ENCODE measurements at places on chromosomes 1 and 21.

GRCh38 chr1:33712186-33712585 is 151.7 kb upstream of the HMGB4 start:
- no peak for DNase-seq

- no peak for DNase-seq
These were observed 57.8 kb downstream of the EPB41 start for GRCh38 chr1:28971980-28972771.

DNA sequence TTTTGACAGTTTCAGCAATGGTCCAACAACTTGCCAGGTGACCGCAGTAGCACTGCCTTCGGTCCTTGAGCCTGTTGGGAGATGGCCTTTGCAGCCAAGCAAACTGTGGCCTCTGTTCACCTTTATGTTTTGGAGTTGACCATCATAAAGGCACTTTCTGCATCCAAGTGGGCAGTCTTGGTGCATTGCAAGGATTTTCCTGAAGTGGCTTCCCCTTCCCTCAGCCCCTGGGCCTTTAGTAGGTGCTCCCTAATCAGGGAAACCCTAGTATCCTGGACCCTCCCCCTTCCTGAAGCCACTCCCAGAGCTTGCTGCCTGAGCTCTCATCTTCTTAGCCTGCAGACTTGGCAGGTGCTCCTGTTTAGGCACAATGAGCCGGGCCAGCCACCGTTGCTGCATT is 140.2 kb downstream of the TRABD2B start:
- DNase-seq: no peak

- DNase-seq: no peak
These were observed 281.0 kb downstream of the SMYD3 start for GRCh38 chr1:246226041-246226440.

DNA sequence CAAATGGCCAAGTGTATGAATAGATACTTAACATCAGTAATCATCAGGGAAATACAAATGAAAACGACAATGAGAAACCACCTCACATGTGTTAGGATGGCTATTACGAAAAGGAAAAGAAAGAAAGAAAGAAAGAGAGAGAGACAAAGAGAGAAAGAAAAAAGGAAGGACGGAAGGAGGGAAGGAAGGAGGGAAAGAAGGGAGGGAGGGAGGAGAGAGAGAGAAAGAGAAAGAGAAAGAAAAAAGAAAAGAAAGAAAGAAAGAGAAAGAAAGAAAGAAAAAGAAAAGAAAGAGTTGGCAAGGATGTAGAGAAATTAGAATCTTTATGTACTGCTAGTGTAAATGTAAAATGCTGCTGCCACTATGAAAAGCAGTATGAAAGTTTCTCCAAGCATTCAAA is 90.7 kb upstream of the DPT start:
- DNase-seq: no peak

- no peak for DNase-seq
These were observed 13.2 kb upstream of the DEGS1 start for GRCh38 chr1:224169718-224170270.

- DNase-seq: no peak
These were observed at the start of gene KRTAP22-1 for GRCh38 chr21:30600787-30601186. Gene KRTAP22-1 (plus strand): TSS chr21:30601087.

GRCh38 chr21:38937844-38938243 is 132.1 kb downstream of the ETS2 start:
- DNase-seq: no peak

GRCh38 chr1:232728507-232729263 is 76.5 kb upstream of the MAP10 start:
- no peak for DNase-seq

DNA sequence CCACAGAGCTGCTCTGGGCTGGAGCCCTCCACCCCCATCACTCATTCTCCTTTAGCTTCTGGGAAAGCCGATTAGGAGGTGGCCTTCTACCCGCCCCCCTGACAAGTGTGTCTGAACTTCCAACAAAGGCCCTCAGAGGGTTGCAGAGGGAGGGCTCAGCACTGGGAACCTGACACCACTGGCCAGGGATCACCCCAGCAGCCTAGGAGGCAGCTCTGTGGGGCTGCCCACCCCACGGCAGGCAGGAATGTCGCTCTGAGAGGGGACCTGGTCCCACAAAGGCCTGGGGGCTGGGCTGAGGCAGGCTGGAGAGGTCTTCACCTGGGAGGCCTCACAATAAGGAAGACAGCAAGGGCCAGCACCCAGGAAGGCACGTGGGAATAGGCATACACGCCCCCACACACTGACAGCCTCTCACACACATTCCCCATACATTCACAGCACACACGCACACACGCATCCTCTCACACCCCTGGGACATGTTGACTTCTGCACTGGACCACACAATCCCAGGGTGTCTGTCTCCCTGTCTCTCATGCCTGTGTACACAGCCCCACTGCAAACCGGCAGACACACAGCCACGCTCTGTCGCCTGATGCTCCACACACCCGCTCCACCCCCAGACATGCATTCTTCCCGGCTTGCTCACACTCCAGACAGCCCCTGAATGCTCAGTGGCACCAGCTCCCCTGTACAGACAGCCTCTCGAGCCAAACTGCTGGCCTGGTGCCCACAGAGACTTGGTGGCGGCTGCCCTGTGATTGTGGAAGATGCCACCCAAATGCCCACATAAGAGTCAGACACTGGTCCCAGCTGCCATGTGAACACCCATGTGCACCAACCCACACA is 30.7 kb downstream of the DMBX1 start:
- no peak for DNase-seq

- DNase-seq: no peak
These were observed 48.8 kb downstream of the H3-3A start for GRCh38 chr1:226111098-226111882.

DNA sequence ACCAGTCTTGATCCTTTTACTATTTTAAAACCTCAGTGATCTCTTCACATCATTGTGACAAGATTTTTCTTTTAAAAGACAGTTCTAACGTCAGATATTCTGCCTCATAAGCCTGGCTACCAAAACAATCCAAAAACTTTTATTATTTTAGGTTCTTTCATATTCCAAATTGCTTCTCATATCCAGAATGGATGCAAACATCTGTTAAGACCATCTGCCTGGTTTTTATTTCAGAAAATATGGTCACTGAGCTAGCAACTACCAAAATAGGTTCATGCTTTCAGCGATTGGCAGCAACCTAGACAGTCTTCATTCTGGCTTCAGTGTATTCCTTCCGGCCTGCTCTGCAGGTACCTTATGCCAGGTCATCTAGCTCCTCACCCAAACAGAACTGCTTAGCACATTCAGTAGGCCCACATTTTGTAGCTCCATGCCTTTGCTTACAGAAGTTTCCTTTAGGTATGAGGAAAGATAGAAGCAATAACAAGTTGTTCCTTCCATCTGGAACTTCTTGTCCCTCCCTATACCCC is 59.0 kb upstream of the CACYBP start:
- DNase-seq: no peak

GRCh38 chr1:237705462-237705861 is 185.3 kb downstream of the ZP4 start:
- DNase-seq: no peak

DNA sequence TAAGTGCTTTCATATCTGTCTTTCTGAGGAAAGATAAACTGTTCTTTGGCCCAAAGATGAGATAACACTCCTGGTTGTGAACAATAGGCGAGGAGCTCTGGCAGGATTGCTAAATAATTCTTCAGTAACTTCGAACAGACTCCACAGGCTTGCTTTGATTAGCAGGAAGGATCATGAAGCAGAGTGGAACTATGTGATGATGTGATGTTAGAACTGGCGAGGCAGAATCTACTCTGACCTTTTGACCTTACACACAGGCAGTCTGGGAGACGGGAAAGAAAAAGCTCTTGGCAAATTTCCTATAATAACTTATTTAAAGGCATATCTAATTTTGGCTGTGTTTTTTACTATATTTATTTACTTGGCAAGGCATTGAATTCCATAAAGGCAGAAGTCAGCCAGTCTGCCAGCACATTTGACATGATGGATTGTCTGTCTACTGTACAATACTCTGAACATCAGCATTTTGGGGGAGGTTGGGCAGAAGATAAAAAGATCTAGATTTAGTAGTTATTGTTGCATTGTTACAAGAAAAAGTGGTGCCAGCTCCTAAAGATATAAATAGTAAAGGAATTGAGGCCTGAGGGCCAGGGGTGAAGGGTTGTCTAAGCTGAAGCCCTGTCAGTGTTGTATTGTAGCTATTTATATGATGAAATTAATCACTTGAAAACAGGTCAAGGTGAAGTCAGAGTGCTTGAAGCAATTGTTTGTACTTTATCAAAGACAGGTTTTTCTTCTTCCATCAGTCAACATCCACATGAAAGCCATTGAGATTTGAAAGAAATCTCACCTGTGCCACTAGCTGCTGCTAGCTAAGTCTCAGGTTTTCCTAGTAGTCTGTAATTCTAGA is 708.8 kb downstream of the LTN1 start:
- DNase-seq: no peak

DNA sequence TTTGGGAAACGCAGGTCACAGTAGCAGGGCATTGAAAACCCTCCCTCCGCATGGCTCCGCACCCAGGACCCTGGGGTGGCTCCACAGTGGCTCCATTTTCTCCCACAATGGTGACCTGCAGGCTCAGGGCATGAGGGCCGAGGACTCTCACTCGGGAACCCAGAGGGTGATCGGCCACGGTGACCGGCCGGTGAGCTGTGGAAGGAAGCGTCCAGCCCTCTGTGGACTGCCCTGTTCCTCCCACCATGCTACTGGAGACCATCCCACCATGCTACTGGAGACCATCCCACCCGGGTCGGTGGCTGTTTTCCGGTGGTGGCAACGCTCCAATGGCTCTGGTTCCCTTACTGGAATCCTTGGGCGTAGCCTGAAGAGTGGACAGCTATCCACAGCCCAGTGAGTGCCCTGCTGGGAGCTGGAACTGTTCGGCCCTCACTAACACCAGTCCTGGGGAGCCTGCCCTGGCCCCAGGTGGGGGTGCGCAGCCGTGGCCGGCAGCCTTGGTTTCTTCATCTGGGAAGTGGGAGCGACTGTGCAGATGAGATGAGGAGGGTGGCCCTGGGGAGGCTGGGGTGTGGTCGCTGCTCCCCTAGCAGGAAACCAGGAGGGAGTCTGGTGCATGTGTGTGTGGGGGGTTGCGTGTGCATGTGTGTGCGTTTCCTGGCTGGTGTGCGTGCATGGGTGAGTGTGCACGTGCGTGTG is 59.6 kb downstream of the PRDM16 start:
- DNase-seq: no peak

- no peak for DNase-seq
These were observed 24.2 kb downstream of the SYF2 start for GRCh38 chr1:25208092-25208491.

- DNase-seq: no peak
These were observed 40.6 kb downstream of the NTNG1 start for GRCh38 chr1:107181253-107181969.

- DNase-seq: no peak
These were observed 6.3 kb downstream of the EXTL1 start for GRCh38 chr1:26027716-26028489.

DNA sequence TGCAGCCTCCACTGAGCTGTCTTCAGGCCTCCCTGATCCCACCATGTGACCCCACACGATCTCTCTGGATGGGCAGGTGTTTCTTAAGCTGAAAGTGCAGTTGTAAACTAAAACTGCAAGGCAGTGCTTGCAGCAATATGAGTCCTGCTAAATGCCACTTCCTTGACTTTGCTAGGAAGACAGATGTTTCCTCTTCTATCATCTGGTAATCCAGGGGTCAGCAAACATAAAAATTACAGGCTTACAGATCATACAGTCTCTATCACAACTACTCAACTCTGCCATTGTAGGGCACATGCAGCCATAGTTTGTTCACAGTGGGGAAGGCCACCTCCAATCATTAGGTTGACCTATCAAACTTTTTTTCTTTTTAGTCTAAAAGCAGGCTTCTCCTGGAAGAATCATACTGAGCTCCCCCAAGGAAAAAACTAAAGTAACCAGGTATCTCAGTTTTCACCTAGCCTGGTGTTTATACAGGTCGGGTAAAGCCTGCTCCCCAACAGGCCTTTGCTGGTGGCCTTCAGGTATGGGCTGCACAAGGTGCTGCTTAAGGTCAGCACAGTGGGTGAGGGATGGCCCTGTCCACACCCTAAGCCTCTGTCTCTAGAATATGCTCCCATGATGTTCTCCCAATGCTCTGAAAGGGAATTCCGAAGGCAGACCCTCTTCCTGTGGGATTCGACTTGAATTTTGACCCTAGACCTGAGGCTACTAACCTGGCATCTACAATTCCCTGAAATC is 10.8 kb downstream of the ABCA4 start:
- peak; percentile 53 for DNase-seq

DNA sequence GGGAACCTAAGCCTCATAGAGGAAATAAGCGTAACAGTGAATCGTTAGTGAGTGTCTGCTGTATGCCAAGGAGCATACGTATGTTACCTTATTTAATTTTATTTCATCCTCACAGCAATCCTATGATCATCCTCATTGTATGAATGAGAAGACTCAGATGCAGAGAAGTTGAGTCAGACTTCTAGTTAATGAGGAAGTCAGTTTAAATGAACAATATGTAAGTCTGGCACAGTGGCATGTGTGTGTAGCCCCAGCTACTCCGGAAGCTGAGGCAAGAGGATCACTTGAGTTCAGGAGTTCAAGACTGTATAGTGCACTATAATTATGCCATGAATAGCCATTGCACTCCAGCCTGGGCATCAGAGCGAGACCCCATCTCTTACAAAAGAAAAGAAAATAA is 148.0 kb downstream of the ZZZ3 start:
- DNase-seq: no peak

- DNase-seq: no peak
These were observed 55.7 kb upstream of the EFHD2 start for GRCh38 chr1:15353839-15354579.

GRCh38 chr1:190101756-190102155 is 375.9 kb downstream of the BRINP3 start:
- DNase-seq: no peak

DNA sequence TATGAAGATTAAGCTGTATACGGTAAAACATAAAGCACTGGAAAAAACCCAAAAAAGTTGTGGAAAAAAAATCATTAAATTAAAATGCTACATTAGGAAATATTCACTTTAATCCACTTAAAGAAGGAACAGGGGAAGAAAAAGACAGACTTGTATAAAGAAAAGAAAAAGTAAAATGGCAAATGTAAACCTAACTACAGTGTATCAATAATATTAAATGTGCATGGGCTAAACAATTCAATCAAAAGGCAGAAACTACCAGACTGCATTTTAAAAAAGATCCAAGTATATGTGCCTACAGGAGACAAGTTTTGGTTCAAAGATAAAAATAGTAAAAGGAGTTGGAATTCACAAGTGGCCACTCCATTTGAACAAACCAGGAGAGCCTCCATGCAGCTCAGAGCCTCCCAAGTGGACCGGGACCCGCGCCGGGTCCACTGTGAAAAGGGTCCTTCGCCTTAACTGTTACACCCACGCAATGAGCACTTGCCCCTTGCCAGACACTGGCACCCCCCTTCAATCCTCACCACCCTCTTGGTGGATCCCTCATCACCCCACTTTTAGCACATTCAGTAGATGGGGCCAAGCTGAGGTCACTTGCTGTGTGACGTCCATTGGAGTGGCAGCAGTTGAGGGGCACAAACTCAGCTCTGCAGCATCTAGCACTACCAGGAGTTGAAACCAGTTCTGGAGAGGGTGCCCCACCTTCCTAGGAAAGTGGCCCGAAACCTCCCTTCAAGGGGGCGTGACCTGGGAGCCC is 898 bp downstream of the C1orf174 start:
- no peak for DNase-seq

GRCh38 chr21:34122047-34122446 is 48.7 kb downstream of the MRPS6 start:
- DNase-seq: no peak

GRCh38 chr1:31707711-31708110 is 3.9 kb upstream of the COL16A1 start:
- DNase-seq: no peak

- DNase-seq: no peak
These were observed 649.6 kb upstream of the PTBP2 start for GRCh38 chr1:96072021-96072420.

- no peak for DNase-seq
These were observed 11.5 kb upstream of the LRRC8B start for GRCh38 chr1:89512996-89513720.

All from Jurkat, Clone E6-1 (cell line).